Epithelial cell of umbilical artery (primary cell): ENCODE measurements at places on chromosomes 3 and 15. TPM values are rescaled to one million over a fixed set of nuclear protein-coding genes. Genes with fewer than 3 reads are reported as not detected.

The LRRC58 gene
- 15.9 and 22.9 TPM in 2 replicates for total RNA-seq

The CADPS gene
- under 0.01 and 0.15 TPM in 2 replicates for total RNA-seq

The DPPA2 gene
- total RNA-seq, result not detected in 2 replicates

The FOXB1 gene
- total RNA-seq, result not detected in 2 replicates

The ANO10 gene
- 25.3 and 45.6 TPM in 2 replicates for total RNA-seq

The MASP1 gene
- 0.91 and 1.9 TPM in 2 replicates for total RNA-seq

The VIPR1 gene
- total RNA-seq, result 0.32 and 0.46 TPM in 2 replicates

The KBTBD13 gene
- total RNA-seq, result not detected in 2 replicates

The AADACL2 gene
- total RNA-seq, result not detected in 2 replicates

The SCAMP5 gene
- 2.6 and 9.4 TPM in 2 replicates for total RNA-seq

The SI gene
- total RNA-seq, result not detected in 2 replicates

The ATP13A5 gene
- not detected in 2 replicates for total RNA-seq

The TLR9 gene
- total RNA-seq, result not detected in 2 replicates

The DTWD1 gene
- 15.6 and 25.8 TPM in 2 replicates for total RNA-seq

The ANKRD34C gene
- total RNA-seq, result not detected in 2 replicates

The SOX14 gene
- not detected in 2 replicates for total RNA-seq

The TMEM212 gene
- under 0.01 TPM in 1 of 2 replicates, not detected in the other for total RNA-seq

The TNFSF10 gene
- total RNA-seq, result 32.2 and 238 TPM in 2 replicates

The GBE1 gene
- total RNA-seq, result 137 and 141 TPM in 2 replicates

The ETV5 gene
- total RNA-seq, result 25.8 and 33.1 TPM in 2 replicates

The CCR3 gene
- not detected in 2 replicates for total RNA-seq

The MAGEL2 gene
- total RNA-seq, result 0.15 and 0.32 TPM in 2 replicates

The MCF2L2 gene
- total RNA-seq, result 1.2 and 1.3 TPM in 2 replicates

The GPR62 gene
- total RNA-seq, result under 0.01 TPM in 1 of 2 replicates, not detected in the other

The LOXL1 gene
- 9.1 and 9.7 TPM in 2 replicates for total RNA-seq

The ZNF660 gene
- 0.61 and 0.65 TPM in 2 replicates for total RNA-seq

The NANOGP8 gene
- total RNA-seq, result not detected in 2 replicates

The ADAMTSL3 gene
- total RNA-seq, result not detected in 2 replicates

The RAD51 gene
- 5.8 and 9.6 TPM in 2 replicates for total RNA-seq

The GUCA1C gene
- not detected in 2 replicates for total RNA-seq

The TGM5 gene
- total RNA-seq, result not detected in 2 replicates

The TRIM42 gene
- total RNA-seq, result not detected in 2 replicates

The SNX33 gene
- total RNA-seq, result 4.0 and 4.5 TPM in 2 replicates

The SEMA7A gene
- 3.0 and 3.2 TPM in 2 replicates for total RNA-seq

The WNT5A gene
- 0.30 and 0.32 TPM in 2 replicates for total RNA-seq

The EIF4A2 gene
- total RNA-seq, result 732 and 2,203 TPM in 2 replicates

The ERICH6 gene
- total RNA-seq, result not detected in 2 replicates

The LRRC49 gene
- total RNA-seq, result 8.4 and 10.0 TPM in 2 replicates

The MKRN2OS gene
- total RNA-seq, result not detected in 2 replicates

The EOMES gene
- total RNA-seq, result not detected in 2 replicates

The TEX55 gene
- not detected in 2 replicates for total RNA-seq

The RASGRP1 gene
- total RNA-seq, result under 0.01 and 0.15 TPM in 2 replicates

The USP4 gene
- 15.9 and 22.3 TPM in 2 replicates for total RNA-seq

The ARID3B gene
- 1.3 and 1.8 TPM in 2 replicates for total RNA-seq

The SEMA6D gene
- 1.5 and 1.6 TPM in 2 replicates for total RNA-seq

The GOLGA8O gene
- total RNA-seq, result 1.1 TPM in 1 of 2 replicates, not detected in the other

The DPPA4 gene
- total RNA-seq, result not detected in 2 replicates

The CFAP100 gene
- total RNA-seq, result not detected in 2 replicates
